Muscle of leg (tissue), 16 donors: ENCODE measurements at places on chromosomes 4 and X.

DNA sequence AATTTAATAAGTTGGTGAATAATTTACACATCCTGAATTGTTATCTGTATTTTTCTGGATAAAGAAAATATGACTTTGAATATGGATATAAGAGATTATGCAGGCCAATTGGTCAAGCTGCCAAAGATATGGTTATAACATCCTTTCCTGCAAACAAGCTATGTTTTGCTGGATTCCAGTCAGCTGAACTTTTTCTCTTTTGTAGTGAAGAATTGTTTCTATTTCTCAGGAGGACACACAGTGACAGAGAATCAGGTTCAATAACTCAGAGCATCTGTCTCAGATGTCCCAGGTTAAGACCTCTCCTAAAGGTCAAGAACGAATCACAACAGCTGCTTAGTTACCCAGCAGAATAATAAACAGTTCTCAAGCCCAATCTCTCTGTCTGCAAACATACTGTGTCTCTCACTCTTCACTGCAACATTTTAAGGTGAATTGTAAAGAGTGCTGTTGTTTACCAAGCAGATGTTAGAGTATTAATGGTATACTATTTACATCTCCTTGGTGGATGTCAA lies 189.5 kb upstream of the ANKRD50 start:
- H3K4me3 ChIP-seq: no peak overlapping the region
- no peaks in the 10 kb centered on the region for H3K27me3 ChIP-seq
- H3K27ac ChIP-seq: no peak overlapping the region
- H3K36me3 ChIP-seq: no peaks in the 10 kb centered on the region
- peaks cover 9% of the 10 kb centered on the region for H3K4me1 ChIP-seq

DNA sequence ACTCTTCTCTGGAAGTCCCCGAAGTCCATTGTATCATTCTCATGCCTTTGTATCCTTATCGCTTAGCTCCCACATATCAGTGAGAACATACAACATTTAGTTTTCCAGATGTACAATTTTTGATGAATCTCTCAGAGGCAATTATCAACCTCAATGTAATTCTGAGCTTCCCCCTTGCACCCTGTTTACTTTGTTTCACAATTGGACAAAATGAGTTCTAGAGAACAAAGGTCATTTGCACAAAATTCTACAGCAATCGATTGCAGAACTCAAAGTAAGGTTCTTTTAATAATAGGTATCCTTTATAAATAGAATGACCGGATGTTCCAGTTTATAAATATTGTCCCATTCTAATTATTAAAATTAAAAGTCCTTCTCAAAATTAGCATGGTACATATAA lies 79.3 kb downstream of the SLC16A2 start:
- H3K27me3 ChIP-seq: peaks cover 18% of the 10 kb centered on the region
- H3K4me1 ChIP-seq: peaks cover under 1% of the 10 kb centered on the region
- no peak overlapping the region for H3K27ac ChIP-seq
- H3K36me3 ChIP-seq: no peaks in the 10 kb centered on the region

DNA sequence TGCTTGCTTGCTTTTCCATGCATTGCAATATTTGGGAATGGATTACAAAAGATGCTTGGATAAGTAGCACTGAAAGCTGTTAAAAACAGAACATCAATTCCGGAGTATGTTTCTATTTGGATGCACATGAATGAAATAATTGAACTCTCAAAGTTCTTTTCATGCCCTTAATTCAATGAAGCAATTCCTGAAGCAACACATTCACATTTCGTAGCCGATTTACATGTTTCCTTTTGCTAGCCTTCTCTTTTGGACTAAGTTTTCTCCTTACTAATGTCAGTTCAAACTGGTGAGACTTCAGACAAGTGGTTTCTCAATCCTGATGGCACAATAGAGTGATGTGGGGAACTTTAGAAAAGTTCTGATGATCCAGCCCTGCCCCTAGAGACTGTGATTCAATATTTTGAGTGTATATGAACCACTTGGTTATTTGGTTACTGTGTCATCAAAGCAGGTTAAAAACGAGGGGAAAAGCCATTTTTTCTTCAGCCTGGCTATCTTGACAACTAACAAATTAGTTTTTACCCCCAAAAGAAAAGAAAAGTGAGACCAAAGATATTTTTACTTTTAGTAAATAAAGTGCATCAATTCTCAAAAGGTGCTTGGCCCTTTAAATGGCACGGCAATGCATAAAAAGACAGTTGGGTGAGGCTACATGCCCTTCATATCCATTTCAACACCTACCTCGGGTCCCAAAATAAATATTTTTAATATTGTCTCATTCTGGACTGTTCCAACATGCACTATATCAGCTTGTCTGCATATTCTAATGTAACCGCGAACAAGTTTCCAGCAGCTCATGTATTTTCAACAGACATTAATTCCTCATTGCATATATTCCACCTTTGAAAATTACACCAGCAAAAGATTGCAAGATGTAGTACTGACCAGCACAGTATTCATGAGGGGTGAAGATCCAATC lies 90.1 kb upstream of the RPL34 start:
- DNase-seq: no peak
- no peak overlapping the region for H3K4me3 ChIP-seq
- H3K4me1 ChIP-seq: no peaks in the 10 kb centered on the region

DNA sequence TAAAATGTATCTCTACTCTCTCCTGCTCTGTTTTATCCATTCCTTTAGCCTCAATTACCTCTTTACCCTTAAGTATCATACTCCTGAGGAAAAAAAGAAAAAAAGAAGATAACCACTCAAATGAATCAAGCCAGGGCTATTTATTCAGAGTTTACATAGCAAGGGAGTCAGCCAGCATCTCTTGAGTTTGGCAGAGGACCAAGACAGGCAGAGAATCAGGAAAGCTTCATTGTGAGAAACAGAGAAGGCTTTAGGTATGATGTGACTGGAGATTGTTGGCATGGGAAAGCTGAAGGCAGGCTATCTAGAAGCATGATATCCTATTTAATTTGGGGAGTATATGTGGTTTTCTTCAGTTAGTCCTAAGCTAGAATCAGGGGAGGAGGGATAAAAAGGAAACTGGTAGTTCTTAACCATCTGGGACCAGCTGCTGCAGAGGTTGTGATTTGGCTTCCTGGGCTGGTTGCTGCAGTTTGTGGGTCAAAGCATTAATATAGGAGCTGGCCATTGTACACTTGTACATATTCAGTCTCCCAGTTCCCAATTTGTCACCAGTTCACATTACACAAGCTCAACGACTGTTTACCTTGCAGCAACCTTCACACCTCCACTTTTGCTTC lies 11.2 kb downstream of the APELA start:
- H3K36me3 ChIP-seq: no peaks in the 10 kb centered on the region
- DNase-seq: peak; percentile 16
- no peak overlapping the region for H3K27ac ChIP-seq
- H3K4me3 ChIP-seq: no peak overlapping the region

- no peaks in the 10 kb centered on the region for H3K27me3 ChIP-seq
- no peaks in the 10 kb centered on the region for H3K4me1 ChIP-seq
- no peaks in the 10 kb centered on the region for H3K36me3 ChIP-seq
- H3K27ac ChIP-seq: no peak overlapping the region
- peak; percentile 64 for DNase-seq
These were observed 252.7 kb upstream of the KCNIP4 start for GRCh38 chr4:22201256-22201655.
